ENCODE measurements at places on chromosomes 4 and X.

DNA sequence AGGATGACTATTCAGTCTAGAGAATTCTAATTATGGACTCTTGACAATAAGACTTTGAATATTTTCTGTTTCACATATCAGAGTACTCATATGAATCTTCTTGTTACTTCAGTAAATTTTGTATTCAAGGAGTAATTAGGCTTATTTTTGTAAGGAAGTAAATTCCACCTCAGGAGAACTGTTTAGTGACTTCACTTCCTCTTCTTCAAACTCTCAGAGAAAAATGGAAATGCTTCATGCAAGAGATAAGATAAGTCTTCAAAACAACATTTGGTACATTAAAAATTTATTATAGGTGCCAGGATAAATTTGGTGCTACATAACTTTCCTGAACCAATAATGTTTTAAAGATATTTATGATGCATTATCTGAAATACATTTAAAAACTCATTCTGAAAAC is 1421.9 kb downstream of the PCDH7 start:
- DNase-seq, result no peak

DNA sequence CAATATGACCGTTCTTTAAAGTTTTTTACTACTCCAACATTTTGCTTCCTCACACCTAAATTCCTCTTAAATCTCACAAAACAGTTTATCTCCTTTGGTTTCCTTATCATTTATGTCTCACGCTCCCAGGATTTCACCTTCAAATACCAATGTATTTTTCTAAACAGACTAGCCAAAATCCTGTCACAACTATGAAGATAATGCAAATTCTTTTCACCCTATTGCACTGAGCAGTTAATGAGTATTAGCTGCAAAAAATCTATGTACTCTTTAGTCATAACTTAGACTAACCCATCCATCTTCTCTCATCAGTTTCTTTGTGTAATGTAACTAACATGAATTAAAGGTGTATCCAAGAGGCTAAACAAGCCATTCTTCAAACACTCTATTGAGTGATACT is 151.3 kb downstream of the COMMD8 start:
- no peak for DNase-seq

DNA sequence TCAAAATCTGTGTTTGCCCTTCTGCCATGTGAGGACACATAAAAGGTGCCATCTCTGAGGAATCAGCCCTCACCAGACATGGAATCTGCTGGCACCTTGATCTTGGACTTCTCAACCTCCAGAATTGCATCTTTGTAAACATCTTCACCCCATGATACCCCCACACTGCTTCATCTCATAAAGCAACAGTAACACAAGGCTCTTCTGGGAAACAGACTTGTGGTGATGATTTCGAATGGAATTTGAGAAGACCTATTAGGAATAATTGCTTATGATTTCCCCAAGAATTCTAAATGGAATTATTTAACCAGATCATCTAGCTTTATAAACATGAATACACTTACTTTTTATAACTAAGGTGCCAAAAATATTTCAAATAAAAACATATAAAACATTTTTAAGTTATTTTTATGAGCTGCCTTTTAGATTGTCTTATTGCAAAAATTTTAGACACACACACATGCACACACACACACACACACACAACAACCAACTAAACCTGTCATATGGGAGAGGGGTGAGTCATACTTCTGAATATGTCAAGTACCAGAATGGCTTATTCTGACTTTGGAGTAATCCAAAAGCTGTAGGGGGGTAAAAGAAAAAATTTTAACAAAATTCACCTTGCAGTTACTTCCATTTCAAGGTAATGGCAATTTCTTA is 82.0 kb downstream of the USP46 start:
- no peak for DNase-seq

DNA sequence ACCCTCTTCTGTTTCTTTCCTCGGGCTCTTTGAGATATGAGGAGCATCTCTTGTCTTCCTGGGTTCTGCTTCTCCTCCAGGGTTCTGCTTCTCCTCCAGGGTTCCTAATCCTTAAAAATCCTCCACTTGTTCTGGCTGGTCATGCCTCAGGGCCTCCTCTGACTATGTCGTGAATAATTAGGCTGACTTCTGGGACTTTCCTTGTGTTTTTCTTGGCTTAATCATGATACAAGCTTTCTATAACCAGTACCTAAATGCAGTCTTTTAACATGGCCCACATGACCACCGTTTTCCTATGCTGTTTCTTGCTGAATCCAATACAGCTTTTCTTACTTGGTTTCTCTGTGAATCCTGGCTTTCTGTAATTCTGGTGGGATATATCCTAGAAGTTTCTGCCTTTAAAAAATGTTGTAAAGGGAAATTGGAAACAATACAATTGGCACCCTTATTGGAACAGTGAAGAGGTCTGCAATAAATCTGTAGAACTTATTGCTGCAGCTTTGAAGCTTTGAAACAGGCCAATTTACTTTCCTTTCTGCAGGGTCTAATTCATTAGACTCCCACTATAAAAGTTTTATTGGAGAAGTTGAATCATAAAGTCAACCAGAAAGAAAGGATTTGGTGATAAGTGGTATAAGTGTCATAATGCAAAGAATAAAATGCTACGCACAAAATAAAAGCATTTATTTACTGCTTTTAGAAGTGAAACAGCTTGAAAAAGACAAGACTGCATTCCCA is 213.1 kb downstream of the UGT8 start:
- no peak for DNase-seq
